ENCODE measurements at places on chromosomes 3 and 15.

GRCh38 chr15:52258461-52258860 is 37.1 kb downstream of the MYO5C start:
- DNase-seq, result no peak

DNA sequence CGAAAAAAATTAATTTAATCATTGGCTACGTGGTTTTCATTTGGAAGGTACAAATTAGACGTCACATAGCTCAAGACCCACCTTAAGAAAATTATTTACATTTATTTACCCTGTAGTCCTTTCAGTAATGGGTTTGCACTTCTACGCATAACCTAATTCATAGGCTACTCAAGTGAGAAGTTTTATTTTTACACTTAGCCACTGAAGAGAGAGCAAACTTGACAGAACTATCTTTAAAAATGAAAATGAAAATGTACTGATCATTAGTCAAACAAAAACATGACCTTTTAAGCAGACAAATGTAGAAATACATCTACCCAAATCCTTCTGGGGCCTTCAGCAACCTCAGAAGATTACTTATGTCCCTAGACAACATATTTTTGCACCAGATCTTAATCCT is 269.4 kb upstream of the TTC14 start:
- no peak for DNase-seq

- no peak for DNase-seq
Measured at GRCh38 chr3:187812496-187812895, 67.2 kb upstream of the BCL6 start.

GRCh38 chr3:189710620-189711402 is 79.6 kb downstream of the TP63 start:
- no peak for DNase-seq

DNA sequence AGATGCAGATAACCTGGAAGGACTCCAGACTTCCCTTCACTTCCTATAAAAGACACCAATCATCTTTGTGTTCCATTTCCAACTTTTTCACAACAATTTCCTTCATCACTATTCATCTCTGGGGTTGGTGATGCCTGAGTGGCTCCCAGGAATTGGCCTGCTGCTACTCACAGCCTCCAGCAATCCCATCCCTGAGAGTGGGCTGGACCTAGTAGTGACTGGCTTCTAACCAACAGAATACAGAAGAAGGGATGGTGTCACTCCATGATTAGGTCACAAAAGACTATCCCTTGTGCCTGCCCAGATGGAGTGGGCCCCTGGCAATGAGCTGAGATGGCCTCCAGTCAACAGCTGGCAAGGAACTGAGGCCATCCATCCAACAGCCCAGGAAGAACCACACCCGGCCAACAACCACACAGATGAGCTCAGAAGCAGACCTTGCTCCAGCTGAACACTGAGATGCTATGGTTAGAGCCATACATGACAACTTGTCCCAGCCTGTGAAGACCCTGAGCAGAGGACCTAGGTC is 20.9 kb downstream of the OCA2 start:
- DNase-seq, result no peak

- DNase-seq, result no peak
Measured at GRCh38 chr15:81729340-81729739, 316.5 kb downstream of the MEX3B start.

DNA sequence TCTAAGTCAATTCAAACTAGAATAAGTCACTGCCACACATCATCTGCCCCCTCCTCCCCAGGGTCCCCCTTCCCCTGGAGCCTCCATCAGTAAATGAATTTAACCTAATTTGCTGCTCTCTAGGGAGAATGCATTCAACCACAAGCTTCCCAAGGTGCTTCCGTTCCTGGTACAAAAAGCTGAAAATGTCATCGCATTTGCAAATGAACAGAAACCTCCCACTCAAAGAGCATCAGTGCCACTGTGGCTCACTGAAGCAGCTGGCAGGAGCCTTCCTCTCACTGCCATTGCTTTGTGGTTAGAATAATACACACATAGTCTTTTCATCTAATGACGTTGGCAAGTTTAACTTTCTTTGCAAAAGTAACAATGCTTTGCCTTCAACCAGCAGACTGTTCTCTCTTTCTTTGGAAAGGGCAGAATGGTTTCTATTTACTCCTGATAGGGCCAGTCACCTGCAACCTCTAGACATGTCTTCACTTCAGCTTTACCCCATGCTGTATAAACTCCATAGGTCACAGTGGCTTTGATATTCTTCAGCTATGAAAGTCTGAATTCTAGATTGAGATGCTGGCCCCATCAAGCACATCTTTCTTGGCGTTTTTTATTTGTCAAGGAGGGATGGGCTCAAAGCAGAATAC is 238.1 kb downstream of the CPNE4 start:
- no peak for DNase-seq

DNA sequence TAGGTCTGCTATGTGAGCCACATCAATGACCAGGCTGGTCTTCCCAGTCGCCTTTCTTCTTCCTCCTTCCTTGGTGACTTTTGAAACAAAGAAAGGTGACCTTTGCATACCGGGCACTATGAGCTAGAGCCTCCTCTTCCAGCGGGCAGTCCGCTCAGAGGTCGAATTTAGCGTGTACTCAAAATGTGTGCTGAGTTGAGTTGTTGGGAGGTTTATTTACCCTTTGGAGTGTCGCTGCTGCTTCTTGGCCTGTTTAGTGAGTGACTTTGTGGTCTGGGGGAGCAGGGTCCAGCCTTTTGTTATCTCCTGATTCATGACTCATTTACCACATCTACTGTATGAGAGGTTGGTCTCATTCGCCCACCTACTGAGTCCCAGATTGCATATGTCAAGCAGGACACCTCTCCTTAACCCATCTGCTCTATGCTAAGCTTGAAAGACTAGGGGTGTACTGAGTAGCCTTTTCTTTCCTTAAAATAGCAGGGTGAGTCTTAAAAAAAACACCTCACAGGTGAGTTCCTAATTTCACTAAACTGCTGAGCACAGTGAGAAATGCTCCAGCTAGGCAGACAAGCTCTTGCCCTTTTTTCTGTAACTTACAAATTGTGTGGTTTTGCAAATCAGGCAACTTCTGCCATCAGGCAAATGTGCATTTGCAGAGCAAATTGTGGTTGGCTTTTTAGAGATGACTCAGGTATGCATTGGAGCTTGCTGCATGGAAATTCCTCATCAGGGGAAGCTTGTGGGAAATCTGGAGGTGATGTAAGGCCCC is 3.2 kb upstream of the SIAH2 start:
- no peak for DNase-seq

Measured in breast epithelium (tissue), 4 donors.